CD4-positive, alpha-beta T cell treated with Interleukin-17A for 1 hour (primary cell): ENCODE measurements at places on chromosomes 16 and 17.

DNA sequence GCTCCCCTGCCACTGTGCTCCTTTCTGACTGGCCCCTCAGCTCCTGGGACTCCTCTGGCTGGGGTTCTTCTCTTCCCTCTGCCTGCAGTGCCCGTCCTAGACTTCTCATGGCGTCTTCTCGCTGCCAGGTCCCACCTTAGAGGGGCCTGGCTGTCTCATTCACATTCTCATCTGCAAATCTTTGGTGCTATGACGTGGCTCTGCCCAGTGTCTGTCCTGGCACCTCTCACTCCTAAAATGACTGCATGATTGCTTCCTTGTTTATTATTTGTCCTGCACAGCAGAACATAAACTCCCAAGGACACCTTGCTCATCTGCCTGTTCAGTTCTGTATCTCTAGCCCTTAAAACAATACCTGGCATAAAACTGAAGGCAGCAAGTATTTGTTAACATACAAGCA lies 18.5 kb upstream of the ALDH3A2 start:
- DNase-seq = no peak

DNA sequence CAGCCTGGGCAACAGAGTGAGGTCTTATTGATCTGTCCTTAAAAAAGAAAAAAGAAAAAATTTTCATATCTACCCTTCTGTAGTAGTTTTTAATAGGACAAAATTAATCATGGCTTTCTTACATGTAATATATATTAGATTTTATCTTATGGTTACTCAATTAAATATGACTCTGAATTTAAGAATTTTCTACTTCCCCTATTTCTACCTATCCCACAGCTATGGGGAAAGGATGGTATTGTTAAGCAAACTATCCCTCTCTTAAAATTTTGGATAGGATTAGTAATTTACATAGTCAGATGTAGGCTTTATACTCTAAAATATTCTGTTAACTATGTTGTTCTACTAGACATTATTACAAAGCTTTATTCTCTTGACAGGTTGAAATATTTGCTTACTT lies 62.5 kb downstream of the NQO1 start:
- DNase-seq = no peak

GRCh38 chr16:1788095-1788707 lies 5.3 kb downstream of the IGFALS start:
- no peak for DNase-seq

DNA sequence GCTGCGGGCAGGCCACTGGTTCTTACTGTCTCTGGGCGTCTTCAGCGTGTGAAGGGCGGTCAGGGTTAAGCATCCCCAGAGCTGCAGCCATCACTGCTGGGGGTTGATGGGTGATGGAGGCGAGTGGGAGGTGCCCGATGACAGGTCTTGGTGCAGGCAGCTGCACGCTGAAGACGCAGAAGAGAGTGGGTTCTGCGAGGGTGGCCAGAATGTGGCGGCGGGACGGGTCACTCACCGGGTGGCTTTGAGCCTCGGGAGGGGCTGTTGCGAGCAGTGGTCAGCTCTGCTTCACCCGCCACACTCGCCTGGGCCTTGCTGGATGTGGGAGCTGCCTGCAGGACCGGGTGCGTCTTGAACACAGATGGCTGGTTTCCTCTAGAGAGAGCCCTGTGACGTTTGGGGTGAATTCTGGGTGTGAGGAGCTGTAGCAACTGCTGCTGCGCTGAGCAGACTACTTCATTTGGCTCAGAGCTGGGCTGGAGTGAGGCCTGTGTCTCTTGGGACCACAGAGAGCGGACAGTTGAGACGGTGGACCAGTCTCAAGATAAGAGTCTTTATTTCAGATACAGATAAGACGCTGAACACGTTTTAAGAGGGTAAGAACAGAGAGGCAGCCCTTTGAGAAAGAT lies 44.6 kb upstream of the ZNF750 start:
- DNase-seq = peak; percentile 33

DNA sequence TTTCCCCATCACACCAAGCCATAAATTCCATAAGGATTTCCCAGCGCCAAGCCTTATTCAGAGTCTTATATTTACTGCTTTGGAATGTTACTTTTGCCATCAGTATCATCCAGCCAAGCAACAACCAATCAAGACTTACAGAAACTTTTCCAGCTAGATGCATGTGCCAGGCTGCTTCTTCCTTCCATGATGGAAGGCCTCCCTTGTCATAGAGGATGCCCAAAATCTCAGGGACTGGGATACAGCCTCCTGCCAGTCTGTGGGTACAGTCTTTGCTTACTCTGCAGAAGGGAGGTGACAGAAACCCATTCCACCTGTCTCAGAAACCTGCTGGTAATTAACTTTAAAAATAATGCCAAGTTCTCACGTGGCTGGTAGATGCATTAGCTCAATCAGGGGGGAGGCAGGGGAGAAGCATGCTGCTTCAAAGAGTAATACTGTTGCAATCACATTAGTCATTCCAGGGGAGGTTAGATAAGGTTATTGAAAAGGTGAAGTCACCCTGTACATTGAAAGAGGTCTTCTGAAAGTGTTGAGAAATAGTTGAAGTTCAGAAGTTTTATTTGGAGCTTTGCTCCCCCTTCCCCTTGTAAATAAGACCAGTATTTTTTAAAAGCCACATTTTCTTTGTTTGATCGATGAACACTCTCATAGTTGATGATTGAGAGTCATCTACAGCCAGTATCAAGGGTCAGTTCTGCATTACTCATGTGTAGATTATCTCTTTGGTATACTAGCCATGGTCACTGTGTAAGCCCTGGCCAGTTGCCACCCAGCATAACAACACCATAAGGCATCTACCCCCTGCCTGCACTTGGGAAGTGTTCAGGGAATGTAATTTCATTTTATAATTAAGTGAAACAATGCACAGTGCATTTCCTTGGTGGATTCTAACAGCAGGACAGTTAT lies 22.2 kb downstream of the HLF start:
- no peak for DNase-seq
